NCI-H748 treated with DMSO at 0.1 percent for 48 hours (cell line): ENCODE measurements at places on chromosomes 7 and 10.

DNA sequence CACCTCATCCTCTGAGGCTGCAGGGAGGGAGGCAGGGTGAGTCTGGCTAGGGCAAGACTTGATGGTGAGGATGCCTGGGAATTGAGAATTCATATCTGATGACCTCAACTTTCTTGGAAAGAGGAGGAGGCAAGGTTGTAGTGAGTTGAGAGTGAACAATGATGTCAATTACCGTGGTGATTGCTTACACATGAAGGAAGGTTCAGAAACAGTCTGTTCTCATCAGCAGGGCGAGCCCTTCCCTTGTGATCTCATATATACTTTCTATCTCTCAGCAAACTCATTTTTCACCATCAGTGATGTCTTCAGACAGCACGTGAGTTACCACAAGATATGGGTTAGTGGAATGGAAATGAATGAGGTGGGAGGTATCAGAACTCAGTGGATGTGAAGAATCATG lies 20.1 kb upstream of the COL13A1 start:
- DNase-seq = no peak

DNA sequence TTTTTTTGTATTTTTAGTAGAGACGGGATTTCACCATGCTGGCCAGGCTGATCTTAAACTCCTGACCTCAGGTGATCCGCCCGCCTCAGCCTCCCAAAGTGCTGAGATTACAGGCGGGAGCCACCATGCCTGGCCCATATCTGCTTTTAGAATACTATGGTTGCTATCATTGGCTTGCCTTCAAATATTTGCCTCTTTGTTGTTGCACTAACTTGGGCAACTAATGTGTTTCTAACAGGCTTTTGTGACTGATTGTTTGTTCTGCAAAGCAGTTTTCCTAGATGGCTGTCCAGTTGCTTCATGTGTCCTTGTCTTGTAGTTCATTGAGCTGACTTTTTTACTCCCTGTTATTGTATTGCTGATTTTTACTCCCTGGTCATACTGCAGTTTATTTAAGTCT lies 9.7 kb downstream of the VDAC2 start:
- DNase-seq = no peak

DNA sequence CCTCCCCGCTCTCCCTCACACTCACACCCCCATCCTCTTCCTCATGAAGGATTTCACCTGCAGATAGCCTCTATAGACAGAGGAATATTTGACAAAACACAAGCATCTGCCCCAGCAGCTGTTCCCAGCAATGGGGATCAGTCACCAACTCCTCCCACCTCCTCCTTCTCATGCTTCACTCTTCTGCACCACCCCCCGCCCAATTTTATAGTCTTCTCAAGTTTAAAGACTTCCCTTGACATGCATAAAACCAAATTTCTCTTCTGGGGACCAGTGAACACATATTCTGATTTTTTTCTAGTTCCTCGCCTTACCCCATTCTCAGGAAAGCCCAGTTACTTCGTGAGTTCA lies 654.4 kb downstream of the LRMDA start:
- DNase-seq = no peak

DNA sequence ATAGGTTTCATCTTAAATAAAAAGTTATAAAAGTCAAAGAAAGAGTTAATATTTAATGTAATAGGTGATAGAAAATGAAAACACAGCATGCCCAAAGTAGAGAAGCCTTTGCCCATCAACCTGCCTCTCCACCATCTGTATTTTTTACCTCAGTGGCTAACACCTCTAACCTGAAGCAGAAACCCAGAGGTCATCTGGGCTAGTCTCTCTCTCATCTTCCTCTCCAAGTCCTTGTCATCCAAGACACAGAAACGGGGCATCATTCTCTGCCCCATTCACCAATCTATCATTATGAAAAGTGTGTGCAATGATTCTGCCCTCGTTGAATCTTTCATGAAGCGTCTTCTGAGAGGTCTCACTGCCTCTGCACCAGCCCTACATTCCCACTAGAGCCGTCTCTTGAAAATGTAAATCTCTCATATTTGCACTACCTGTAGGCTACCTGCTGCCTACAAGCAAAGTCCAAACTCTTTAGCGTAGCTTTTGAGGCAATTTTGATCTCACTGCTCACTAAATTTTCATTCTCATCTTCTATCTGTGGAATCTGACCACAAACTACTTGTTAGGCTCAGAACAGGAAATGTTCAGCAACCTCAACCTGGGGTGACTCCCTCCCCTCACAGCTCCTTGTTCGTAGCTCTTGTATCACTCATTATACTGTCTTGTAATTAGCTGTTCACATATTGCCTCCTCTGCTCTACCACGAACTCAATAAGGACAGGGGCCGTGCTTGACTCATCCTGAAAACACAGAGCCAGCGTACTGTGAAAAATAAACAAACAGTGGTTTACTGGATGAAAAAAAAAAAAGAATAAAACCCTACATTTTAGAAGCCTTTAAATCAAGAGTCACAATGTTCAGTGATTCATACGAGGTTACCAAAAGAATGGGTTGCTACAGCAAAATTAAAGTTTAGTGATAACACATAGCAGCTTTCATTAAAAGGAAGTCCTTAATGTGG lies 83.1 kb downstream of the CTNNA3 start:
- DNase-seq = no peak

DNA sequence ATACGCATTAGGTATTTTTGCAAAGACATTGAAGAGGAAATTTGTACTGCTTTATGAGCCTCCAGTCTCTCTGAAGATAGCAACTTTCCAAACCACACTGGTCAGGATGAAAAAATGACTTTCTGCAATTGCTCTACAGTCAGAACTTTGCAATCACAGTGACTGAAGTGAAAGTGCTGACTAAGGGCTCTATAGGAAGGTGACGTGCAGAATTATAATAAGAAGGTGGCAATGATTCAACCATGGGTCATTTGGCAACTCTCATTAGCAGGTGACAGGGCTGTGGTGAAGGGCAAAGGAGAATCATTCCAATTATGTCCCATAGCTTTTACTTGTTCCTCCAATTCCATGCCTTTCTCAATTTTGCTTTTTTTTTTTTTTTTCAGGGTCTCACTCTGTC lies 311.0 kb downstream of the ANKRD30A start:
- no peak for DNase-seq

DNA sequence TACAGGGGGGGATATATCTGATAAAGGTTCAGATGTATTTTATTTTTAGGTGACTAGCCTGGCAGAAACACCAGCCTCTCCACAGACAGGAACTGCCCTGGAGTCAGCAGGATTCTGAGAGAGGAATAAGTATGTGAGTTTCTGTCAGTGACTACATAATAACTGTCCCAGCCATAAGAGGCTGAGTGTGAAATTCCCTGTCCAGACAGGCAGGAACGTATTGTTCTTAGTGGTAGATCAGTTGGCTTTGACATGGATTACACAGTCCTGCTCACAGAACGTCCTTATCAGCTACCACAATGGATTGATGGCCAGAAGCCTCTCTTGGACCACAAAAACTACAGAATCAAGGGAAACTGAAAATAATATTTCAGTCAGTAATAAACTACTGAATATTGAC lies 709.8 kb downstream of the PCDH15 start:
- DNase-seq = no peak

- no peak for DNase-seq
These were observed 121.9 kb downstream of the INPP5A start for GRCh38 chr10:132659206-132660091.

DNA sequence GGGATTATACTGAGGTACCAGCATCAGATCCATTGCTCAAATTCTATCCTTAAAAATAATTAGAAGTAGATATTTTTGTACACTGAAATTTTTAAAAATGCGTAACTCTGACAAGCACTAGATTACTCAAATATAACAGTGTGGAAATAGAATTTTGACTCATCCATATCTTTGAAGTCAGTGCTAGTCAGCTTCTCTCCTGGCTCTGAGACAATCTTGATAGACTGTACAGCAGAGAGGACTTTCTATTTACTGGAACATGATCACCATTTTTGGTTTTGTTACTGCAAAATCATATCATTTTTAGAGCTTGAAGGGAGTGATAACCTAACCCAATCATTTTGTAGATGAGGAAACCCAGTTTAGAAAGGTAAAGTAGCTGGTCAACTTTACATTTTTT lies 195.0 kb downstream of the MTERF1 start:
- no peak for DNase-seq

GRCh38 chr7:100493476-100494264 lies 9.9 kb downstream of the NYAP1 start:
- no peak for DNase-seq

DNA sequence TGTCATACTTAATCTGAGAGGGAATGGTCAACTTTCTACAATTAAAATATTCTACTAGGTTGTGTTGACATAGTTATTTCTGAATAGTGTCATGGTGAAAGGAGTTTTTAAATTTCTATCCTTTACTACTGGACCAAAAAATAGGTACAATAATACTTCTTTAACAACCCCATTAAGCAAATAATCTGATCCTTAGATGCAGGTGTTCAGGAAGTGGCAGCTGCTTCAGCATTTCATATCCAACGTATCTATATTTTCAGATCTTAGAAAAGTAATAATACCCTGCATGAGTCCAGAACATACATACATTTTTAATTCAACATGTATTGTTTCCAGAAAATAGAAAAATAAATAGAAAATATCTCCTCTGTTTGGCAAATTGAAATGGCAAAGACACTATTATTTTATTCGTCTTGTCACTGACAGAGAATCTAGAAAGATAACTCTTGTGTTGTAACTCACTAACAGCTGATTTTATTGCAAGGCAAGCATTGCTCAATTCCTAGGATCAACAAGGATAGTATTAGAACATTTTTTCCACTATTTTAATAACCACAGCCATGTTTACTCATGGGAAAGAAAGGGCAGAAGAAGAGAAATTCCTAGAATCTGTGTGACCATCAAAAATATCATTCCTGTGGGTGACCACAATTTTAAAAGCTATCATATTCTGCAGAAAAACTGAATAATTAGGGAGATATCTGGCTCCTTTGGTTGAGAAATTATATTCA lies 159.3 kb upstream of the CNTNAP2 start:
- no peak for DNase-seq

DNA sequence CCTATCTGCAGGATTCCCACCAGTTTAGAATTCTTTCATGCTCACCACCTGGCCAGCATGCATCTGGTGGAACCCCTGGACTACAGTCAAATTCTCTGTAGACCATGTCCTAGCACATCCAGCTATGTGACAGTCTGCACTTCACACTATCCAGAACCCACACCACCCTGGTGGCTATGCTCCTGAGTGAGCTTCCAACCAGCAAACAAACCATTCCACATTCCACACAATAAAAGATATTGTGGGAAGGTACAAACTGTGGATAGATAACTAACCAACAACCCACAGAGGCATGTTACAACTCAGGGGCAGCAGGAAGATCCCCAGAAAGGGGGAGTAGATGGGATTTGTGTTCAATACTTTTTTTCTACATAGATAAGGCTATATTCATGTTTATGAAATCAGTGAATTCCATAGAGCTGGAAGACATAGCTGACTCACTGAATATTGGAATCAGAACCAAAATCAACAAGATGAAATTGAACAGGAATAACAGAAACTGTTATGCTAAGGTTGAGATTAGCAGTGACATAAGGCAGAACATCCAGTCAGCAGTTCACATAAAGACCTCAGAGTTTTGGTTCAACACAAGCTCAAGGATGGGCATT lies 72.5 kb downstream of the LRRC17 start:
- DNase-seq = no peak

- DNase-seq = no peak
These were observed 13.5 kb downstream of the KCTD7 start for GRCh38 chr7:66642186-66642585.

GRCh38 chr7:135977007-135977741 lies at the start of gene MTPN:
Gene MTPN, minus strand, starts transcription at chr7:135977359. Its CDS starts 259 bp downstream, at chr7:135977100.
- DNase-seq = peak; percentile 95

GRCh38 chr7:94472608-94473007 lies 37.0 kb upstream of the CASD1 start:
- DNase-seq = no peak

- no peak for DNase-seq
These were observed 68.6 kb upstream of the CACNB2 start for GRCh38 chr10:18071591-18071990.

GRCh38 chr10:77289027-77289501 lies 348.5 kb downstream of the KCNMA1 start:
- no peak for DNase-seq

- no peak for DNase-seq
These were observed 82.9 kb downstream of the ST7 start for GRCh38 chr7:117036053-117036669.

GRCh38 chr10:107059068-107059804 lies 105.3 kb downstream of the SORCS1 start:
- no peak for DNase-seq

GRCh38 chr10:42149722-42150427 lies 488.5 kb downstream of the ZNF33B start:
- DNase-seq = no peak

DNA sequence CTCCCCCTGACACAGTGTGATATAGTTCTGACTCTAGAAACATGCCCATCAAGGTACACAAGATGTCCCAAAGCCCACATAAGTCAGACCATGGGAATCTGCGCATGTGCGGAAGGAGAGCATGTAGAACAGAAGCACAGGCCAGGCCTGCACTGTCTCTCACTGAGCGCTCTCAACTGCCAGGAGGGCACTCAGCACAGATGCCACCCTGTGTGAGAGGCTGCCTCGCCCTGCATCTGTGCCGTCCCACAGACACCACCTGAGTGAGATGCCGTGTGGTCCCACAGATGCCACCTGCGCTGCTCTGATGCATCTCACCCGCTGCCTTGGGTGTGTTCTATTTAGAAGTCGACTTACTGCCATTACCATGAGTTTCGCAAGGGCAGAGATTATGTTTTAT lies 98.4 kb downstream of the VOPP1 start:
- DNase-seq = no peak

- no peak for DNase-seq
These were observed 136.7 kb downstream of the CELF2 start for GRCh38 chr10:11154333-11154732.

DNA sequence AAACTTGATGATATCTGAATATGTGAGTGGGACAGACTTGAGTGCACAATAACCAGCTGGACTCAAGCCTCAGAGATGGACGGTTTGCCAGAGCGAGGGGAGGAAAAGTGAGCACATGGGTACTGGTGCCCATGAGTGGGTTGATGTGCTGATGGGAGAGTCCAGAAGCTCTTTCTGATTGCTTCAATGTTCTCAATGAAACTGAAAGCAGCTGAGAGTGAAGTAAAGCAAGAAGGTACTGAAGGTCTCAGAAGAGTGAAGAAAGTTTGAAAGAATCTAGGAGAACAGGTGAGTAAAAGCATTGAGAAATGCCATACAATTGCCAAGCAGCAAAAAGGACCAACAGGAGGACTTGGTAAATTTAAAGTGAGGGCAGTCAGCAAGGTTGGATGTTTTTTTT lies 28.6 kb downstream of the CTTNBP2 start:
- DNase-seq = no peak

DNA sequence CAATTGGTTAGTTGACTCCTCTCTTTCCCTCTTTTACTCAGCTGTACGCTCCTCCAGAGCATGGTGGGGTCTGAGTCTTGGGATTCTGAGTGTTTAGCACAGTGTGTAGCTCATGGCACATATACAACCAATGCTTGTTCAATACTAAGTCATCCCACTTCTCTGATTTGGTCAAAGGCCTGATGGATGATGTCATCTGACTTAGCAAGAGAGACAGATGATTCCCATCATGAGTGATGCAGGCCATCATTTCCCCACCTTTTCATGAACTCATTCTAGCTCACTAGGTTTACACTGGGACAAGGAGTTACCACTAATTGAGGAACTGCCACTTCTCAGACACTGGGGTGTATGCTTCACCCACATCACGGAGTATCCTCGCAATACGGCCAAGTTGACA lies 3.8 kb downstream of the ICA1 start:
- DNase-seq = no peak
